Lung (tissue), 17 donors: ENCODE measurements at places on chromosomes 6 and 20.
A peak's percentile ranks its signal among the peaks of the same experiment; 100 is the strongest.

DNA sequence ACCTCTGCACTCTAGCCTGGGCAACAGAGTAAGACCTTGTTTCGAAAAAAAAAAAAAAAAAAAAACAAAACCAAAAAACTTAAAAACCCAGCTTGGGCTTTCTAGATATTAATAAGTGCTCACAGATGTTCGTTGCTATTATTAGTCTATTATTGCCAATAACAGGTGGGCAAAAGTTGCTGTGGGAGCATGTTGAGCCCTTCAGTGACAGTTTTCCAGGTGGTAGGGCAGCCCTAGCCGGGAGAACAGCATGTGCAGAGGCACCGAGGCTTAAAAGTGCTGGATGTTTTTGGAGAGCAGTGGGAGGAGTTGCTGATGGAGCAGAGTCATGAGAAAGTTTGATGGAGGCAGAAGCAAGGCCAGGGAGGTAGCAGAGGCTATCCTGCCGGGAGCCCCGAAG is 4.4 kb downstream of the PPP1R16B start:
- DNase-seq: no peak

- DNase-seq: no peak
Observed at GRCh38 chr6:27088068-27088467, 159.4 kb upstream of the PRSS16 start.

- no peak for DNase-seq
Observed at GRCh38 chr6:33492093-33492492, 37.7 kb downstream of the ZBTB9 start.

GRCh38 chr20:20664795-20665589 is 47.5 kb downstream of the RALGAPA2 start:
- DNase-seq: peak; percentile 69

DNA sequence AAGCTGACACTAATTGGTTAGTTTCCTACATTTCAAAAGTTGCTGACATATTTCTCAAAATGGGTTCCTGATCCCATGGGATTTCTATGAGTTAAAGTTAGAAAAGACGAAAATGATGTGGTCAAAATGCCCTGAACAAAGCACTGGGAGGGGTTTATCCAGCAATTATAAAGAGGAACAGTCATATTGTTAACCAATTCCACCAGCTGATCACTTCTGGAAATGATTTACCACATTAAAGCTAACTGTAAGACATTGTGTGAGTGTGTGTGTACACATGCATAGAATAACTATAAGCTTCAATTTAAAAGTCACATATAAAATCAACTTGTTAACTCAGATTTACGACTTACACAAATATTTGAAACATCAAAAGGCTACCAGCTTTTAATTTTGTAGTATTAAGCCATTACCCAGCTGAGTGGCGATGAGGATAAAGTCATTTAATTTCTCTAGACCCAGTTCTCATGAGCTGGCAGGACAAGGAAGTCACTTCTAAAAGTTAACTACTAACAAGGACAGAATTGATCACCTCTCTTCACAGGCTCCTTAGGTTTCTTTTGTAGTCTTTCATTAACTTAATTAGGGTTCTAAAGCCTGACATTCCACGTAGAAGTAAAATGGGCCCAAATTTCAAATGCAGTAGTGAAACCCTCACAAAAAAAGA is 40.4 kb downstream of the MAN1A1 start:
- no peak for DNase-seq

DNA sequence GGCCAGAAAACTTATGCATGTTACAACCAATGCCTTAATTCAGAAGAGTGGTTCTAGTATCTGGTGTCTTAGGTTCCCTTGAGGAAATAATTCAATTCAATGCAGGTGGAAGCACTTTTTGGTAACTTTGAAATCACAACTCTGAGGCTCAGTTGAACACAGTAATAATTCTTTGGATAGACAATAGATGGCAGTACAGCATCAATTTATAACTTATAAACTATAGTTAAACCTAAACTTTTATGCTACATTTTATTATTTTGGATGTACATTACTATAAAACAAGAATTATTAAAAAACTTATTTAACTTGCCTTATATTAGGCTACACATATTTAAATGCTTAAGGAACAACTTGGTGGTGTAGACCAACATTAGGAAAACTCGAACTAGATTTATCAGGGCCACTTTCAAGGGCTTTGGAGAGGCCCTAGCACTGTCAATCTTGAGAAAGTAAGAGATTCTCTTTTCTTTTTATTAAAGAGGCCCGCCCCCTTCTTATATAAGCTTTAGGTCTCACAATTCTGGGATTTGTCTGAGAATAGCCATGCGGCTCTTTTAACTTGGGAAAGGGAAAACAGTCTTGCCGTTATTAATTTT is 85.9 kb downstream of the CRYBG1 start:
- no peak for DNase-seq

GRCh38 chr6:149250951-149251350 is 66.6 kb upstream of the TAB2 start:
- DNase-seq: no peak

DNA sequence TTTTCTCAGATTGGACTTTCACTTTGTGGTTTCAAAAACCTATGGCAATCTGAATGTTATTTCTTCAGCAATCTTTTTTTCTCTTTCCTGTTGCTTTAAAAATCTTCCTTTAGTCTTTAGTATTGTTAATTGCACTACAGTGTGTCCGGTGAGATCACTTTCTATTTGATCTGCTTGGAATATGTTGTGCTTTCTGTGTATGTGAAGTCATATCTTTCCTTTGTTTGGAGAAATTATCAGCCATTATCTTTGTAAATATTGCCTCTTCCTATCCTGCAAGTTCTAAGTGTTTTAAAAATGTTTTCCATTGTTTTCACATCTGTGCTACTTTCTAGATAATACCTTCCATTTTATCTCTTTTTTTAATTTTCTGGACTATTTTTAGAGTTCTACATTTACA is 171.4 kb upstream of the PRSS16 start:
- DNase-seq: no peak

- no peak for DNase-seq
Observed at GRCh38 chr6:41375598-41376151, 40.3 kb downstream of the NCR2 start.

GRCh38 chr6:127031511-127031910 is 87.0 kb upstream of the RSPO3 start:
- no peak for DNase-seq

DNA sequence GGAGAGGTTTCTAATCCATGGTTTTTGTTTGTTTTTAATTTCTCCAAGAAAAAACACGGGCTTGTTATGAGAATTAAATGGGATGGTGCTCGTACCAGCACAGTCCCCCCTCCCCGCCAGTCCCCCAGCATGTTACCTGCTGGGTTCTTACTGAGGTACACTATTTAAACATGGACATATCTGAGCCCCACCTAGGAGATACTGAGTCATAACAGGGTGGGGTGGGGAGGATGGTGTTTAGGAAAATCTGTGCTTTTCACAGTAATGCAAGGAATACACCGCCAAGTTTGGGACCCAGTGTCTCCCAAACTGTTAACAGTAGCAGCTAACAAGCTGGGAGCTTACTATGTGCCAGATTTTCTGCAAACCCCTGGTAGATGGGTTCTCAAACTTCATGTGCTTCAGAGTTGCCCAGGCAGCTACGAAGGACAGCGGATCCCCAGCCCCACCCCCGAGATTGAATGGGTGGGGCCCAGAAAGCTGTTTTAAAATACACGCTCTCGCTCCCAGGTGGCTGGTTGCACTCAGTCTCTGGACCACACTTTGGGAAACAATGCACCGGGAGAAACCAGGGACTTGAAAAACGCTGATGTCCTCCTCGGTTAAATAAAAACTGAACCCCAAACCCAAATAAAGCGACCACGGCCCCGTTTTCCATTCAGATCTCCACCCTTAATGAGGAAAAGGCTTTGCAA is 995 bp downstream of the ZFP64 start:
- peak; percentile 58 for DNase-seq

DNA sequence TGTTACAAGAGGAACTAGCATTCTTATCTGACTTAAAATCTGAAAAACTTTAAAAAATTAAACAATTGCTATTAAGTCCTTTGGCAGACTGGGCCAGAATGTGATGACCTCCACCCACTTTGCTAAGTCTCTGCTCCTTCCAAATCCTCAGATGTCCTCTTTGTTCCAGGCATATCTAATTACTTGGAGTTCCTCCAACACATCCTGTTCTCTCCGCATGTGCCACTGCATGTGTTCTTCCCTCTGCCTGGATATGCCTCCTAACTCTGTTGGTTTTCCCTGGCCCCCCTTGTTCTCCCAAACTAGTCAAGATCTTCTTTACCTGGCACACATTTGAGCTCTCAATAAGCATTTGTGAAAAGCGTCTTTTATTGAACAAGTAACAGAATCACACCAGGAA is 23.1 kb downstream of the ELOVL2 start:
- DNase-seq: no peak

GRCh38 chr6:25180630-25181349 is 98.4 kb upstream of the CARMIL1 start:
- DNase-seq: no peak
